ENCODE measurements at places on chromosomes 16 and 17. TPM values are rescaled to one million over a fixed set of nuclear protein-coding genes. Genes with fewer than 3 reads are reported as not detected.

Gene ACE
- 4.8 TPM for total RNA-seq

Gene KRTAP4-5
- not detected for total RNA-seq

Gene ACBD4
- total RNA-seq = 10.5 TPM

Gene PTX4
- 0.20 TPM for total RNA-seq

Gene MEFV
- total RNA-seq = not detected

Gene PIMREG
- total RNA-seq = 92.5 TPM

Gene VWA3A
- total RNA-seq = not detected

Gene KIF2B
- total RNA-seq = not detected

Gene KRT33B
- not detected for total RNA-seq

Gene TMED6
- total RNA-seq = 0.31 TPM

Gene ASPHD1
- total RNA-seq = 17.9 TPM

Gene CD7
- total RNA-seq = 0.35 TPM

Gene ST6GALNAC1
- not detected for total RNA-seq

Gene G6PC1
- not detected for total RNA-seq

Gene CHRNB1
- 12.7 TPM for total RNA-seq

All from H9 (cell line).